ENCODE measurements at places on chromosomes 1 and 21.
A peak's percentile ranks its signal among the peaks of the same experiment; 100 is the strongest.

- no peak overlapping the region for H3K4me3 ChIP-seq
- H3K27me3 ChIP-seq: no peaks in the 10 kb centered on the region
- H3K27ac ChIP-seq: peak overlapping the region; percentile 38
- no peak for DNase-seq
- H3K36me3 ChIP-seq: no peaks in the 10 kb centered on the region
Observed at GRCh38 chr21:39006571-39007311, 176.5 kb downstream of the PSMG1 start.

DNA sequence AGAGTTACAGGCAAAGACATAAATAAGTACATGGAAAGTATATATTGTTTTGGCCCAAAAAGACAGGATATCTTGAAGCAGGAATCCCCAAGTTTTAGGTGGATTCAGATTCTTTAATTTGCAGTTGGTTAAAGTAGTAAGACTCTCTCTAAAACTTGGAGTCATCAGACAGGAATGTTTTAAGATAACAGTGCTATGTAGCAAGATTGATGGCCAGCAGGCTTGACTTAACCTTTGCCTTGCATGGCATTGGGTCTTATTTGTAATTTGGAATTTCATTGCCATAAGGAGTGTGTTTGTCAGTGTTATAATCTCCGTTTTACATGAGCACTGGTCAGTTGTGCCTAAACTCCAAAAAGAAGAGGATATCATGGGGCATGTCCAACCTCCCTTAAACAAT is 727.6 kb upstream of the CHRM3 start:
- no peaks in the 10 kb centered on the region for H3K36me3 ChIP-seq
- no peaks in the 10 kb centered on the region for H3K4me1 ChIP-seq
- no peak for DNase-seq
- no peak overlapping the region for H3K27ac ChIP-seq
- no peaks in the 10 kb centered on the region for H3K27me3 ChIP-seq
- H3K4me3 ChIP-seq: no peak overlapping the region

GRCh38 chr1:110245876-110246620 is 35.9 kb downstream of the KCNC4 start:
- no peak overlapping the region for H3K4me3 ChIP-seq
- H3K4me1 ChIP-seq: no peaks in the 10 kb centered on the region
- H3K36me3 ChIP-seq: no peaks in the 10 kb centered on the region
- H3K27me3 ChIP-seq: peaks cover 3% of the 10 kb centered on the region

DNA sequence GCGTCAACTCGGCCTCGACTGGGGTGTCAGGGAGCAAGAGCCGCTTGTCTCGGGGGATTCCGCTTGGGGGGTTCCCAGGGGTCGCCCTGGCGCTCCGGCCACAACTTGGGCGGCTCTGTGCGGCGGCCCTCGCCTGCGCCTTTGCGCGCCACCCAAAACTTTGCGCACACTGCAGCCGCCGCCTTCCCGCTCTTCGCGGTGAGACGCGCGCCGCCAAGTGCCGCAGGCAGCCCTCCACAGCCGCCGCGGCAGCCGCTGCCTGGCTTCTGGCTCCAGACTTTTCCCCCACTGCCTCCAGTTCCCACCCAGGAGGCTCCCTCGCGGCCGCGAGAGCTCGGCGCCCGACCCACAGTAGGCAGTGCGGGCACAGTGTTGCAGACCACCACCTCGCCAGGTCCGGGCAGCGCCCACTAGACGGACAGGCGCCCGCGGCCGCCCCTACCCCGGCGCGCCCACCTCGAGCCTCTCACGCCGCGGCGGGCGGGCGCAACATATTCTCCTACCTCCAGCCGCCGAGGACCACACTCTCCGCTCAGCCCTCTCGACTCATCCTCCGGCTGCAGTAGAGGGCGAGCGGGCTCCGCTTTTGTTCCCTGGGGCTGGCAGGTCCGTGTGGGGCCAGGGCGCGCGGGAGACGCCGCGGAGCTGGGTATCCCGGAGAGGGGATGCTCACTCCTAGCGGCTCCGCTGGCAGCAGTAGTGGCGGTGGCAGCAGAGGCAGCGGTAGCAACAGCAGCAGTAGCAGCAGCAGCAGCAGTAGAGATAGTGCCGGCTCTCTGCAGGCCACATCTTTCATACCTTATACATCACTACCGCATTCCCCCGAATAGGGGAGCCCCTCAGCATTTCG is 296.6 kb downstream of the OMA1 start:
- no peak overlapping the region for H3K27ac ChIP-seq
- H3K4me1 ChIP-seq: peaks cover 3% of the 10 kb centered on the region
- peak overlapping the region; percentile 16 for H3K4me3 ChIP-seq
- no peaks in the 10 kb centered on the region for H3K36me3 ChIP-seq
- peaks cover 61% of the 10 kb centered on the region for H3K27me3 ChIP-seq

GRCh38 chr21:42563686-42564085 is 50.0 kb downstream of the SLC37A1 start:
- H3K4me1 ChIP-seq: peaks cover 20% of the 10 kb centered on the region

All from large intestine (tissue), 12 donors.